ENCODE measurements at places on chromosomes 12 and 14.

DNA sequence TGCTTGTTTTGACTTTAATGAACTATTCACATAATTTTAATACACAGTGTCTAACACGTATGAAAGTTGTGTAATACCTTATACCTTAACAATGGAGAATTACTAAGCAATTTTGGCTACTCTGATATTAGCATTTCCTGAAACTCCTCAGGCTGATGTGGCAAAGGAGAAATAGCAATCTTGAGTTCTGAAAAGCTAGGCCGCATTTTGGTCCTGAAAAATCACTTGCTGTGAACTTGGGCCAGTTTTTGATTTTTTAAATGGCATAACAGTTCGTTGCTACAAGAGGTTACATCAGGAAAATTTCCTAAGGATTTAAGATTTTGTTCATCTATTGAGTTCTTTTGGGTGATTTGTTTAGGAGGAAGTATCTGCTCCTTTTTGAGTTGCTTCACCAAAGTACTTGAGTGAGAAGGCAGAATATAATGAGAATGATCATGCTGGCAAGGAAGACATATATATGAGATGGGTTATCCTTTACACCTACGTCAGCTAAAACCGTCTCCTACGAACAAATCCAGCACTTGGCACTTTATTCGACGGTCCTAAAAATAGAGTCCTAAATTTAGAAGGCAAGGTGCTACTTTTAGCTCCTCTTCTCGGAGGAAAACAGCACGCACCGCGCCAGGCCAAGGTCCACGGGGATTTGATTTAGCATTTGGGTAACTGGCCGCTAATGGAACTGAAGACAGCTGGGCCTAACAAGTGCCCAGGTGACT lies 32.2 kb downstream of the MIA2 start:
- DNase-seq = no peak

DNA sequence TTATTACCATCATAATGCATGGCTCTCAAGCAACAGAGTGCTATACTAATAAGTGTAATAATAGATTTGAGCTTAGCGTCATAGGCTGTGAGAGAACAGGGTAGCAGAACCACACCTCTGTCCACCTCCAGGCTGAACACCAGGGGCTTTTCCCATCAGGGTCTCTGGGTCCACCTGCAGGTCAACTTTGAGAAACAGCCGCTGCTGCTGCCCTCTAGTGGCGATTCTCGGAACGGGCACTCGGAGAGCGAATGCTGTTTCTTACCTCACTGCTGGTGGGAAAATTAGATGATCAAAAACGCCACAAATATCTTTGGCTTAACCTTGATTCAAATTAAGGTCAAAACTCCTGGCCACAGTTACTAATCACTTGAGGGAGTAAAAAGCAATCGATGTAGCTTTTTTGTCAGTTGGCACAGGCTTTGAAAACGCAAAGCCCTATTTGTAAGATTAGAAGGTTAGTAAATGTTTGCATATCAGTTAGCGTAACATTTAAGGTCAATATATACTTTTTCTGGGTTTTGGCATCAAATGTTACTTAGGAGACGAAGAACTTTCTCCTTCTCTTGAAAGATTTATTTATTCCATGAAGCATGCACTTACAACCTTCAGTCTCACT lies 127.9 kb upstream of the TMEM132D start:
- DNase-seq = peak; percentile 35

DNA sequence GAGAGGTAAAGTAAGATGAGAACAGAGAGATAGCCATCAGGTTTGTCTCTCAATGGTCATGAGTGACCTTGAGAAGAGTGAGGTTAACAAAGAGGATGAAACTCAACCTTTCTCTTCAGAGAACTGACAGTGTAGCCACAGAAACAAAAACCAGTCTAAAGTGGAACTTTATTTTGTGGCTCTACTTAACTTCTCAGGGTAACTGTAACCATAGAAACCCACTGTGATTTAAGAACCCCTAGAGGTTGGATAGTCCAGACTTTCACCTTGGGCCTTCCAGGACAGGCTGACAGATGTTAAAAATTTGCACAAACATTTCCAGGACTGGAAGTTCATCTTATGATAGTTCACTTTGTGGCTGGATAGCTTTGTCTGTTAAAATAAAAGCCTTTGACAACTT lies 48.5 kb downstream of the ATP23 start:
- no peak for DNase-seq

DNA sequence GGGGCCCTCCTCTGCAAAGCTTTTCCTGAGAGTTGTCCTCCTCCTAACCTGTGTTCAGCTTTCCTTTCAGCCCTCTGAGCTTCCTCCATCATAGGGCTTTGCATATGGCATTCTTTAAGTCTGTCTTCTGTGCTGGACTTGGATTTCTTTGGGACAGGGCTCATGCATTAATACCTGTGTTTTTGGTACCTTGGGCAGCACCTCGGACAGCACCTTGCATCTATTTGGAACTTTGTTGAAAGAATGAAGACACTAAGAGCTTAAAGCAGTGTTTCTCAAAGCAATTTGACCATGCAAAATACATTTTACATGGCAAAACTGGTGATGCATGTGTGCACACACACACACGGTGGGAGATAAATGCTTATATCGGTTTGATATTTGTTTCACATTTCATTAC lies 115.0 kb upstream of the SRRM4 start:
- DNase-seq = no peak

GRCh38 chr12:107135177-107135576 lies 41.8 kb upstream of the CRY1 start:
- no peak for DNase-seq

DNA sequence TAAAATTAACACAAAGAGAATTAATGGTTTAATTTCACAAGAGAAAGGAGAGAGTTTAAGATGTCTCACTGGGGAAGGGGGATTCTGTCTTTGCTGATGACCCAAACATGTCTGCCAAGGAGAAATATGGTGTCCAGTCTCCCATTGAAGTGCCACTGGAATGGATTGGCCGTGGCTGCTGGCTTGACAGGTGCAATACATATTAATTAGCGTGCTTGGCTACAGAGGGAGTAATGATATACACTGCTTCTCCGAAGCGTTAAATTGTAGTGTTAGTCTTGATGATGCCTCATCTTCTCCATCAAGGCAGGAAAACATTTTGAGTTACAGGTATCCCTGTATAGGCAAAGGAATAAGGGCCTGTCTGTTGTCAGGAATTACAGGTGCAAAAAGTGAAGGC lies 393.4 kb upstream of the TMPO start:
- DNase-seq = no peak

- no peak for DNase-seq
Measured at GRCh38 chr12:61098031-61098580, 1162.1 kb upstream of the USP15 start.

DNA sequence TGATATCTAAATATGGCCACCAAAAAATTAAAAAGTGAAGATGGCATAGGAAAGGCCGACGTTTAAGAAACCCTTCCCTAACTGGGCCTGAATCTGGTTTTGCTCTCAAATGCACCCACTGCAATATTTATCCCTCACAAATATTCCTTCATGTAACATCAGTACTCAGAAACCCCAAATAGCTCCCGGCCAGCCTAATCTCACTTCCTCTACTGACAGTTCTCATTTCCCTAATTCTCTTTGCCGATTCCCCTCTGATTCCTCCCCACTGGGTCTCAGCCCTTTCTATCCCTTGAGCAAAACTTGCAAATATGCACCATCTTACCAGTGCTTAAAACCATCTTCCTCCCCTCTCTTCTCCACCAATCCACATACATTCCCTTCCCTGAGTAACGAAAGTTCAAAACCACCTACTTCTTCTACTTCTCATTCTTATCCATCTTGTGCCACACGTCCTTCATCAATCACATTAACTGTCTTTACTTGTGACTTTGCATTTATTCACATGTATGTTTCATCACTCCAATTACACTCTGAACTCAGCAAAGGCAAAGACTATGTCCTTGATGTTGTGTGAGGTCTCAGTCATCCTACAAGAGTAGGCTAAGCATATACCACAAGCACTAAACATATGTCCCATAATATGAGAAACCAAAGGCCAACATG lies 23.1 kb downstream of the KCNK10 start:
- peak; percentile 1 for DNase-seq

GRCh38 chr12:99136516-99136915 lies 491.4 kb downstream of the APAF1 start:
- no peak for DNase-seq

DNA sequence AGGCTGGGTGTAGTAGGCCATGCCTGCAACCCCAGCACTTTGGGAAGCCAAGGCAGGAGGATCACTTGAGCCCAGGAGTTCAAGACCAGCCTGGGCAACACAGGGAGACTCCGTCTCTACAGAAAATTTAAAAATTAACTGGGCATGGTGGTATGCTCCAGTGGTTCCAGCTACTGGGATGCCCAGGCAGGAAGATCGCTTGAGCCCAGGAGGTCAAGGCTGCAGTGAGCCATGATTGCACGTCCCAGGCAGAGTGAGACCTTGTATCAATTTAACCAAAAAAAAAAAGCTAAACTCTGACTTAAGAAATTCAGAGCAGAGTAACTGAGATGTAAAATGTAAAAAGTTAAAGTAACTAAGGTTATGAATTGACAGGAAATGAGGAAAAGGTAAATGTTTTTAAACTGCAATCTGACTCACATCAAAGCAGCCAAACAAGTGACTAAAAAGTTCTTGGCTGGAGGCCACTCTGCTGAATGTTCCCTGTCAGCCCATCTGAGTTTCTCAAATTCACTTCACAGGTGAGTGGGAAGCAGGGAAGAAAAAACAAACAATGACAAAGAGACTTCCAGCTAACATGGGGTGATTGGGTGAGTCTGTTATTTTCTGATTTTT lies 21.3 kb downstream of the PRKD1 start:
- DNase-seq = no peak

- peak; percentile 69 for DNase-seq
Measured at GRCh38 chr12:25155022-25155576, 39.9 kb downstream of the DNAI7 start.

DNA sequence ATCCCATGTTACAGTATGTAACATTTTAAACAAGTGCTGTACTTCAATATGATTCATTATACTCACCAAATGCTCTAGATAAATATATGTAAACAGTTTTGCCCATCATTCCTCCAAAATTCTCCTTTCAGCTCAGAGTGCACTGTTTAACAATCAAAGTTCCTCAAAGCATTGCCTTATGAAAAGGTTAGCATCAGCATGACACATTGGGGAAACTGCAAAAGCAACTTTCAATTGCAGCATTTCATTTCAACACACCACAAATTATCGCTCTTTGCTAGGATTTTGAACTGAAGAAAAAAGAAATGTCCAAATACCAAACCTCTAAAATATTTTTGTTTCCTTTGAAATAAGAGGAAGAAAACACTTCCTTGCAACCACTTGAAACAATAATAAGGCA lies 413.2 kb downstream of the FLRT2 start:
- DNase-seq = no peak

GRCh38 chr12:116456330-116457082 lies 102.7 kb upstream of the MAP1LC3B2 start:
- no peak for DNase-seq

GRCh38 chr14:22070119-22070982 lies 396.7 kb upstream of the OR4E1 start:
- DNase-seq = peak; percentile 66

GRCh38 chr12:29270446-29270845 lies 110.5 kb downstream of the ERGIC2 start:
- no peak for DNase-seq

DNA sequence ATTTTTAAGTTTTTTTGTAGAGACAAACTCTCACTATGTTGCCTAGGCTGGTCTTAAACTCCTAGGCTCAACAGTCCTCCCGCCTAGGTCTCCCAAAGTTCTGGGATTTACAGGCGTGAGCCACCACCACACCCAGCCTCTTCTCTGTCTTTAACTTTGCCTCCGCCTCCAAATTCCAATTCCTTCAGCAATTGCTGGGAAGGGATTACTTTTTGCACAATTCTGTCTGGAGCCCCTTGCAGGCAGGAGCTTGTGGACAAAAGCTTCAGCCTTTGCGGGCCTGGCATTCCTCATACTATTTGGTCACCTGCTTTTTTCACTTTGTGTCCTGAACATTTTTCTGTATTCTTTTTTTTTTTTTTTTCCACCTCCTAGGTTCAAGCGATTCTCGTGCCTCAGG lies 26.0 kb downstream of the SH2B3 start:
- DNase-seq = no peak

GRCh38 chr12:90770861-90771260 lies 184.1 kb downstream of the CCER1 start:
- no peak for DNase-seq

DNA sequence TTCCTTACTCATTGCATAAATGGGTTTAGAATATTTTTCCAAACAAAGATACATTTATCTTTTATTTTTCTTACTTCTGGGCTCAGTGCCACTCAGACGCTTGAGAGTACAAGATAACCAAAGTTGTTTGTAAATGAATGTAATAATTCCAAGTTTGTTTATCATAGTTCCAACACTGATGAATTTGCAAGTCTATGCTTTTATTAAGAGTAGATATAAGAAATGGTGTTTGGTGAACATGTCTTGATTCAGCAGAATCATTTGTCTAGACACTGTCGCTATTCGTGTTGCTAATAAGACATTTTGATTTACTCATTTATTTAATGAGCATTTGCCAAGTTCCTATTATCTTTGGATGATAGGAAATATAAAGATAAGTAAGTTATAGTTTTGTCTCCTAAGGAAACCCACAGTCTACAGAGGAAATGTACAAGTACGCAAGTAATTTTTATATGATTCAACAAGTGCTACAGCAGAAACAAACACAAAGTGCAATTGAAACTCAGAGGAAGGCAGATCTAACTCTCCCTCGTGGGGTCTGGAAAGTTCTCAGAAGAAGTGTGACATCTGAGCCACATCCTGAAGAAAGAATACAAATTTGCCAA lies 132.8 kb upstream of the FSCB start:
- DNase-seq = no peak

DNA sequence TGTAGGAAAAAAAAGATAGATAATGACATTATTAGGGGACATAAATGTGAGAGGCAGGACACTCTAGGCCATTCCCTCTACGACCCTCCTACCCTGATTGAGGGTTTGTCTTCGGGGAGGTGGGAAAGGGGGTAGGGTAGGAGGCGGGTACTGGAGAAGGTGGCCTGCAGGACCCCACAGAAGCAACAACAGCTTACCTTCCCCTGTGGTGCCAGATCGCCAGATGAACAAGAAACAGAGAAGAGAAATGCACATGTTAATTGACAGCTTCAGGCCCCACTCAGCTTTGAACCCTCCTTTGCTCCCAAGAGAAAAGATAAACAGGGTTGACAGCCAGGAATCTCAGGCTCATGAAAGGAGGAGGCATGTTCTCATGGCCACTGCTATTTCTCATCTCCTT lies 4.8 kb downstream of the PHB2 start:
- no peak for DNase-seq

GRCh38 chr14:54364555-54365415 lies 32.0 kb upstream of the CDKN3 start:
- no peak for DNase-seq

All from CD4-positive, alpha-beta T cell treated with Interleukin-17A for 1 hour (primary cell).